Muscle of back (tissue), 13 donors: ENCODE measurements at places on chromosomes 2 and 18.

DNA sequence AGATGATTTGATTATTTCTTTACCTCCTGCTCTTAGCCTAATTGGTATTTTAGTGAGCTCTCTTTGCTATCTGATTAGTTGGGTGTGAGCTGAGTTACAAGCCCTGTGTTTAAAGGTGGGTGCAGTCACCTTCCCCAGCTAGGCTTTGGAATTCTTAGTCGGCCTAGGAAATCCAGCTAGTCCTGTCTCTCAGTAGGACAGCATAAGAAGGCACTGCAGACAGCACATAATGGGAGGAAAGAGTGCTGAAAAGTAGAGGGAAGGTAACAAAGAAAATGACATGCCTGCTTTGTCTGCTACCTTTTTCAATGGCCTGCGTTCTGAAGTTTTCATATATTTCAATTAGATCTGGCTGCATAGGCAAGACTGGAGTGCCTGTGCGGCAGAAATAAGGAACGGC lies 1794.0 kb upstream of the CELF4 start:
- no peak for DNase-seq

DNA sequence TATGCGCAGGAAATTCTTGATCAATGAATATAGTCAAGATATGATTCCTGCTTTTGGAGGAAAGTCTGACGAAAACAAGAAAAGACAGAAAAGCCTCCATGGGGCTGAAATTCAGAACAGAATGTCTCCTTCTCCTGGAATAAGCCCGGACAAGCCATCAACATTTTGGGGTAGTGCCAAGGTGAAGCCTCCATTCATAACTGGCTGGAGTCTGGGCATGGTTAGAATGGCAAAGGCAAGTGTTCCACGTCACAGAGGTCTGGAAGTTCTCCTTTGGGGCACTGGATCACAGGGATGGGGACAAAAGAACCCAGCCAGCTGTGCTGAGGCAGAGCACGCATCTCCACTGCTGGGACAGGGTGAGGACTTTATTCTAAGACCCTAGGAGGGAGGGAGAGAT lies 505.7 kb downstream of the CMPK2 start:
- no peak for DNase-seq

DNA sequence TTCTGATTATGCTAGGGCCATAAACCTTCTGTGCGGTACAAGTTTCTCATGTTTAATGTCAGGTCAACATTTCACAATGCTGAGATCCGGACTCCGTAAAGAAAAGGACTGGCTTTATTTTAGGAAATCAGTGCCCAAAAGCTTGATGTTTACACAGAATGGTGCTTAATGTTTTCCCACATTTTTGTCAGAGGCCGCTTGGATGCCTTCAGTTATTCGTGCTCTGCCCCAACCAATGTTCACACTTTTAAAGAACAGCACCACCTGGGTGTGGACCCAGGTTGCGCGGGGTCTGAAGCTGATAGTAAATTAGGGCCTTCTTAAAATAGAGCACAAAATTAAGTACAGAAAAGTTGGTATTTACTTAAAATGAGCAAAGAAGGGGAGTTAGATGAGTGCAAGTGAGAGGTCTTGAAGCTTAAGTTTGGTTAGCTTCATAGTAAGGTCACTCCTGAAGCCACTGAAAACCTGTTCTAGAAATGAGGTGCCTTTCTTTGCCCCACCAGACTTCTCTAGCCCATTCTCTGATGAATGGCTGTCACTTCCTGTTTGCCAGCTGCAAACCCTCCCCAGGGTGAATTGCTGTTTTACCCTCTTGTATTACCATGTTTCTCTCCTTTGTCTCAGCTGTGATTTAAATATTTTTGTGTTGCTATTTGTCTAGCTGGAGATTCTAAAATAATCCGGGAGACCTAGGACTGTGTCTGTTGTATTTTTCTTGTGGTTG lies 20.5 kb downstream of the SLC3A1 start:
- no peak for DNase-seq

DNA sequence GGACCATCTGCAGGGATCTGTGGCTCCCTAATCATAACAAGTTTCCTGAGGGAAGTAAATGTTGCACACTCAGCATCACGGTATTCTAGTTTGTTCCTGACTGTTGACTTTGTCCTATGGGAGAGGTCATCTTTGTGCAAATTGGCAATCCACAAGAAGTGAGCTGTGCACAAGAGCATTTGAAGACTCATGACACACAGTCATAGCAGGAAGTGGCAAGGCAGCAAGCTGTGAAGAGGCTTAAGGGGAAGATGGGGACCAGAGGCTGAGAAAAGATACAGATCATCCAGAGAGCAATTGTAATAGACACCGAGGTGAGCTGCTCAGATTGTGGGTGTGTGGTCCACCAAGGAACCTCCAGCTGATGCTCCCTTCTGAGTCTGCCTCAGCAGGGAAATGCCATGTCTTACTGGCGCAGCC lies 2.7 kb downstream of the TNP1 start:
- no peak for DNase-seq

DNA sequence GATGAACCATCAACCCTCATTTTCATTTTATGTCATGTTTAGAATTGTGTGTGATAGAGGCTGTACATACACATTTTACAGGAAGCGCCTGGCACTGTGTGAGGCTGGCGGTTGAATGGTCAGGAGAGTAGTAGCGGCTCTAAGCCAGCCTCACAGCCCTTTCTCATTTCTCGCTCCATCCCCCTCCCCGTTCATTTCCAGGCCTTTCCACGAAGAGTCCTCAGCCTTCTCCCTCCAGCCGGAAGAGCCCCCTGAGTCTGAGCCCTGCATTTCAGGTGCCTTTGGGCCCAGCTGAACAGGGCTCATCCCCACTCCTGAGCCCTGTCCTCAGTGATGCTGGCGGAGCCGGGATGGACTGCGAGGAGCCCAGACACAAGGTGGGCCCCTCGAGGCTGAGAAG lies 51.8 kb downstream of the STK25 start:
- no peak for DNase-seq

GRCh38 chr18:47558110-47558750 lies 306.8 kb upstream of the SKOR2 start:
- DNase-seq: no peak

DNA sequence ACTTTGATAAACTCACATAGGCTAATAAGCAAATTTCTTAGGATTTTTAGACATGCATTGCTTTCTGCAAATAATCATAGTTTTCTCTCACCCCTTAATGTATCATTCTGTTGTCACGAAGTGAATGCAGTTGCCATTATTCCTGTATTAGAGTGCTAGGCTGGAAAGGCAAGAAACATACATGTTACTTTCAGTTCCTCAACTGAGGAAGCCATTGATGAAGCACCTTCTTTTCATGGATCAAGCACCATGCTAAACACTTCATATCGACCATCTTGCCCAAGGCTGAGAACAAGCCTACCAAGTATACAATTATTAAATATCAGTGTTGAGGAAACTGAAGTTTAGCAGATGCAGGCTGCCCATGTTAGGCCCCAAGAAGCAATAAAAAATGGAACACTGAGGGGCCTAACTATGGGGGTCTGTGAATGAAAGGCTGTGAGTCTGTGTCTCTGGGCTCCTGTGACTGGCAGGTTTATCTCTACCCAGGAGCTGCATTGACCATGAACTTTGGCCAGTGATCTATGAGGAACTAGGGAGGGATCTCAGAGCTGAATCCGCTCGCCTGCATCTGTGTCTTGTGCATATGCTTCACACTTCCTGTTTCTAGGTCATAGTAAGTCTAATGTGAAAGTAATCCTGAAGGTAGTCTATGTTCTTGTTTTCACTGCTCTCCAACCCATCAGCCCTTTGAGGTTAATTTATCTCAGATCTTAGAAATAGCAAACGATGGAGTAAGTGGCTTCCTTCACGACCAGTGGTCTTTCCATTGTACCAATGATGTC lies 16.0 kb upstream of the TSPYL6 start:
- DNase-seq: no peak

DNA sequence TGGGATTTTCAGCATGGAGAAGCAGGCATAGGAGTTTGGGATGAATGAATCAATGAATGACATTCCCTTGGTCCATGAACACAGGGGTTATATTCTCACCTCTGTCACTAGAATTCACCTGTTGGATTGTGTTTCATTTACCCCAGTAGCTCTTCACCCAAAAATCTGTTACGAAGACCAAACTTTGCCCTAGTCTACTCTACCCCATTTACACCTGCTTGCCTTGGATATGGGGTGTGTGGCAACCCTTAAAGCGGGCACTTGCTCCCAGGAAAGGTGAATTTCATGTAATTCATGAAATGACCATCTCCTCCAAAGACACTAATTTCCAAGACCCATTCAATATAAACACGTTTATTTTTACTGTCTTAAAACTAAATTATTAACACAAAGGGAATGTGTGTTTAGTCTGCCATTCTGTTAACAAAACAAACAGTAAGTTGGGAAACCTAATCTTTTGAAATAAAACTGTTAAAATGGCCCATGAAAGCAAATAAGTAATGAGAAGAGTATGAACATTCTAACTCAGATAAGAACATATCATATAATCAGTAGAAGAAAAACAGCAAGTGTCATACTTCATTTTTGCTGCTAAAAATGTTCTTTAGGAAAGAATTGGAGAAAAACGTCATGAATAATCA lies 268.0 kb downstream of the NAPG start:
- DNase-seq: no peak

DNA sequence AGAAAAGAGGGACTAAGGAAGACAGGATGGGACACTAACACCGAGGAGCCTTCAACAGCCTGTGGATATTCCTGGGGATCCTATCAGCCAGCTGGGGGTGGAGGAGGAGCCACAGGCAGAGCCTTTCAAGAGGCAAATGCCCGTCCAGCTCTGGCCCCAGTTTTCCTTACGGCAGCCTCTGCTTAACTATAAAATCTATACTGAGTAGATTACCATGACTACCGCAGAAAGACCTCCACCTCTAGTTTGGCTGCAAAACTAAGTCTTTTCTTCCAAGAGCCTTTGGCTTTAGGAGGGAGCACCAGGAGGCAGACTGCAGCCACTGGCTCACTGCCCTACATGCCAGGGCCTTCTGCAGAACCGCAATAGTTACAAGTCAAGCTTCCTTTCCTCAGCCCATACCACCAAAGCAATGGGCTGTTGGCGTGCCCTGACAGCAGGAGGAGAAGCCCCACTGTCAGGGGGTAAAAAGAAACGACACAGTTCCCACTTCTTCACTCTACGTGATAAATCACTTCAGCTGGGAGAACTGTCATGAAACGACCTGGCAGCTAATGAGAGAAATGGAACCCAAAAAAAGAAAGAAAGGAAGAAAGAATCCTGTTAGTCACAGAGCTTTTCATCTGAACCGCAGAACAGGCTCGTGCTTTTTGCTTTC lies 25.1 kb upstream of the CREB1 start:
- DNase-seq: peak; percentile 68

DNA sequence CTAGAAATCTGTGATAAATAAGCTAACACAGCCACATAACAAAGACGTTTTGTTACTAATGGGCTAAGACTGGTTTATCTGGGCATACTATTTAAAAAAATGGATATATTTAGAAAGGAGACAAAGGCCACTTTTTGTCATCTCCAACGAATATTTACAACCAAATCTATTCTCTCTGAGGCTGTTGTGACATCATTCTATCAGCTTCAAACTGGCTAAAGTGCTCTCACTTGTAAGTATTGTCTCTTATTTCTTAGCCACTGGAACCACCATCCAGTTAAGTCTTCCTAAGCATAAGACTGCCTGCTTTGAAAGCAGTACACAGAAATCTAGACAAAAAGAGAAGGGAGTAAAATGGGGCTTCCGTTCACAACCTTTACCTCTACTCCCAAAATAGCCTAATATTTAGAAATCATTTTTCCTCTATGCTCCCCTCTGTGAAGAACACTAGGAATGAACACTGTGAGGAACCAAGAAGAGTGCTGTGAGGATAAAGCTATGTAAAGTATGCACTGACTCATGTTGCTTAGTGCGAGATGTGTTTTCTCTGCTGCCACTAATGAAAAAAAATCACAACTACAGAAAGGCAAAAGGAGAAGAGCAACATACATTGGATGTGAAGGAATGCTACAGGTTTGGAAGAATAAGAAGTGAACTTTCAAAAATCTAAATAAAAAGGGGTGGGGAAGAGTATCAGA lies 264.1 kb downstream of the EXOC6B start:
- peak; percentile 46 for DNase-seq

DNA sequence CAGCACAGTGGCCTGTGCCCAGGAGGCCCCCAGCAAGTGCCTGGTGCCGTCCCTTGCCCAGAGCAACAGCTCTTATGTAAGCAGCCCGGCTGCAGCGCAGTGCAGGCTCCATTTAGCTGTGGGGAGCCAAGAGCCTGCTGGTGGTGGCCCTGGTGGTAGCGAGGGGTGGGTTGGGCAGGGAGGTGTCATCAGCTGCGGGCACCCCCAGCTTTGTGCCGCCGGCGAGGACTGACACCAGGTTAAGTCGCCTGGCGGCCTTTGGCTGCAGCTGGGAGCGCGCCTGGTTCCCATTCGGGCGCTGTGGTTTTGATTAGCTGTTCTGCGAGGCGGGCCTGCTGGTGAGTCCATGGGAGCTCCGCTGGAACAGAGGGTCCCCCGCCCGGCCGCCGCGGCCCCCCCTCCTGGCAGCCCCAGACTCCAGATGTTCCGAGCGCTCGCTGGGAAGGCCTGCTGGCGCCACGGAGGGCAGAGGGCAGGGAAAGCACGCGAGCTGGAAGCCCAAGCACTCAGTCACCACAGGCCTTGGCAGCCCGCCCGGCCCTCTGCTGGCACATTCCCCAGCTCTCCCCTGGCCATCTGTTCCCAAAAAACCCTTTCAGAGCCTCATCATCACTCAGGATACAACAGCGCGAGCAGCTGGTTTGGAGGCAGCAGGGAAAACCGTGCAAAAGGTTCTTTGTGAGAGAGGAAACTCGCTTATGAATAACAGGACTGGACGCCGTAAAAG lies 18.4 kb downstream of the ATOH8 start:
- peak; percentile 100 for DNase-seq

GRCh38 chr2:168427451-168427850 lies 28.6 kb upstream of the CERS6 start:
- peak; percentile 56 for DNase-seq

DNA sequence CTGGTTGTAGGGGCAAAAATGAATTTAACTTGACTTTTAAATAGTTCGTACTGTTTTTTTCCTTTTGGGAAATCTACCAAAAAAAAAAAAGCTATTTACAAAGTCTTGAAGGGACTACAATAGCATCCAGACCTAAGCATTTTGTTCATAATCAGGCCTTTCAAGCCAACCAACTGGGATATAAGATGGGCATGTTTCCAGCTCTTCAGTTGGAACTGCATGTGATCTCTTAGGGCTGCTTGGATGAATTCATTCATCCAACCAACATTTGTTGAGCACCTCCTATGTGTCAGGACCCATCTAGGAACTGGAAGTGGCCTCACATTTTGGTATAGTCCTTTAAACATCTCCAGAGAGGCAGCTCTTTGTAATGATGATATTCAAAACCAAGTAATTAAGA lies 98.6 kb downstream of the AAK1 start:
- peak; percentile 15 for DNase-seq

DNA sequence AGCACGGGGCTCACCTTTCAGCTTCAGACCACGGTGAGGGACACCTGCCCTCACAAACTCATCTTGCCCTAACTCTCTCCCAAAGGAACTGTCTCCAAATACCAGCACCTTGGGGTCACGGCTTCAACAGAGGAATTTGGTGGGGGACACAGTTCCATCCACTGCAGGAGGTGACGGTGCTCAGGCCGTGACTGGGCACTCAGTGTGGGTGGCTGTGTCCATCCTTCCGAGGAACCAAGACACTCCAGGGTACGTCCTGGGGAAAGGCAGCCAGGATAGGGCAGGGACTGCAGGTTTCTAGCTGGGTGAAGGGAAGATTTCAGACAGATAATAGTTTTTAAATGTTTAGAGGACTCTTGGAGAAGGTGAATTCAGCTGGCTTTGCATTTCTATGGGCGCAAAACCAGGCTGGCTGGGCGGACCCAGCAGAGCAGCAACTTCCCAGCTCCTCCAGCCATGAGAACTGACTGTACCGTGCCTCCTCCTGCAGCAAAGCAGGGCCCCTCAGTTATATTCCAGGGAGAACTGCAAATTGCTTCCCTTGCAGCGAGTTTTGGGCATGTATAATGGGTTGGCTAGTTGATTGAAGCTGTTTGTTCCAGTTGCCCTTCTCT lies 23.9 kb upstream of the ALLC start:
- DNase-seq: no peak
